ENCODE measurements at places on chromosomes 7 and 10.

DNA sequence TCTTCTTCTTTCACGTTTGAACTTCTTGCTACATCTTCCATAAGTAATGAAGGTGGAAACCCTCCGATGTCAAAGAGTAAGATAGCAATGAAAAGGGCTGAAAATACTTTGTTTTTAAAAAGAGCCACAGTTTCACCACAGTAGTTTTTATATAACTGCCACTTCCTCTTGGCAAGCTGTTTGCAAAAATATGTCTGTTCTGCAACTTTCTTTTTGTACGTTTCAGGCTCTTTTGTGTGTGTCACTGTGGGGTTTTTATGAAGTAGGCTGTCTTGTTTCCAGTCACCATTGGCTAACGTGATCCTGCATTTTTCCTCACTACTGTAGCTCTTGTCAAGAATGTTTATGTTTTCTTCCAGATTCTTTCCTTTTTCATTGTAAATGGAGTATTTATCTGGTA lies 55.6 kb downstream of the SLC16A9 start:
- DNase-seq: peak; percentile 22

DNA sequence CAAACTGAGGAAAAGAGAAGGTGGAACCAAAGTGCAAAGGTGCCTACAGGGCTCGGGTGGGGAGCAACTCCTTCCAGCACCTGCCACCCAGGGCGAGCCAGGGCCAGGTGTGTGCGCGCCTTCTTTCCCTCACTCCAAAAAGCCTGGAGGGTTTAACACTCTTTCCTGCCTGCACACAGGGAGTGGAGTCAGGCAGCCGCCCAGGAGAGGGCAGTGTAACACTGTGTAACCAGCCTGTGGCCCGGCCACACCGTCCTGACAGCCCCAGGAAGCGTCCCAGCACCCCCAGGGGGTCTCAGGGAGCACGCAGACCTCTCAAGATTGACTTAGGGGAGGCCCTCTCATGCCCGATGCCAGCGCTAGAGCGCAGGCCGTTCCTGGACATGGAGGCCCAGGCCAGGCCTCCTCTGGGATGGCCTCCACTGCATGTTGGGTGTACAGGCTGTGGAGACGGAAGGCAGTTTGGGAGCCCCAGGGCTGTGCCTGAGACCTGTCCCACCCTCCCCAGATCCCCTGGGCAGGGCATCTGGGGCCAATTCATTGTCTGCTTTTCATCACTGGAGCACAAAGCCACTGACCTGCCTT lies 13.4 kb downstream of the BRI3 start:
- DNase-seq: peak; percentile 77

- DNase-seq: no peak
These were observed 30.5 kb downstream of the MMD2 start for GRCh38 chr7:4928445-4928844.

GRCh38 chr7:39342763-39343162 lies 223.4 kb upstream of the YAE1 start:
- DNase-seq: no peak

DNA sequence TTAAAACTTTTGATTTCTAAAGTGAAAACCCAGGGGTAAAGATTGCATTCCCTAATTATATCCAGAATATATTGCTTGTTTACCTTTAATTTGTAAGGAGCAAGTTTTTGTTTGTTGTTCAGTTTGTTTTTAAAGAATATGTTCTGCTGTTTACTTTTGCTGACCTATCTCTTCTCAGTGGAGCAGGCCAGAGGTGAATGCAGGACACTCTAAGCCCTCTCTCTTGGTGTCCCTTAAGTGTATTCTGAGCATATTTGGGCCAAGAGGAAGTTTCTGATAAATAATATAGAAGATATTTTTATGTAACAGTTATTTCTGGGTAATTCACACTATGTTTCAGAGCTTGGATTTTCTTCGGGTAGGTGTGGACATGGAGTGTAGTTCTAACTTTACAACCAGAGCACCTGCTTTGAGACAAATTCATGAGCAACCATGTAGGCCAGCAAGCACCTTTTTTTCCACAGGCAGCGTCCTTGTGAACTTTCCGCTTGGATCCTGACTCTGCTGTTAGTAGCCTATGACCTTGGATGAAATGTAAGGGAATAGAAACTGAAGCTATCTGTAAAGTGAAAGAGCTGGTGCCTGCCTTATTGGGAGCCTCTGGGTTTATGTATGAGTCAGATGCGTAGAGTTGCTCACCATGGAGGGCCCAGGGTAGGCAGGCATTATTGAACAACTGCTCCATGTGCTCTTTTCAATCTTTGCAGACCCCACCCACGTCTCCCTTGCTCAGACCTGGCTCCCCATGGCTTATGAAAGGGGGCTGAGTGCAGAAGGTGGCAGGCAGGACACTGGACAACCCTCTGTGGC lies 16.1 kb downstream of the OGDH start:
- DNase-seq: no peak

- DNase-seq: peak; percentile 100
These were observed 309.4 kb downstream of the HGF start for GRCh38 chr7:81460250-81461045.

GRCh38 chr7:28811008-28811407 lies 147.1 kb downstream of the TRIL start:
- no peak for DNase-seq

DNA sequence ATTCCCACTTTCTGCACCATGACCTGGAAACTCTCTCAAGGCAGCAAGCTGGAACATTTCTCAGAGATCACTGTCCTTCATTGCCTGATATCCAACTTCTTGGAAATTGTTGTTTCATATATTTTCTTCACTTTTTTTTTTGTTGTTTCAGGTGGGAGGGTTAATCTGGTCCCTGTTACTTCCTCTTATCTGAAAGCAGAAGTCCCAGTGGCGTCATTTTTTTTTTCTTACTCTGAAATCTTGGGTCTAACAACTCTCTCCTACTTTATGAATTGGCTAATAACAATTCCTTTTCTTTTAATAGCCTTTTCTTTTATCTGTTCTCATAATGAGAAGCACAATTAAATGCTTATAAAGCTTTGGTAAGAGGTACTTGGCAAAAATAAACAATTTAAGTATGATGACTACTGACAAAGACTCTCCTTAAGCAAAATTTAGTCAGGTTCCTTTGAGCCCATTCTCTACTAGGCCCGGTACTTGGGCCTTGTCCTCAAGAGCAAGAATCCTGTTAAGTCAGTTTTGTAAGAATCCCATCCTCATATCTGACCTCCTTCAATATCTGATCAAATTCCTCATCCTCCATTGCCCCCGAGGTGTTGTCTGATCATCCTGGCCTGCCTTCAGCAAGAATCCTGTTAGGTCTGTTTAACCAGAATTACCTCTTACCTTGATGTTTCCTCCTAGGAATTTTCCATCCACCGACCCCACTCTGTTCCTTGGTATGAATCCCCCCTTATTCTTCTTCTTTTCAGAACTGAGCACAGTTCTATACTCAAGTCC lies 11.5 kb upstream of the CC2D2B start:
- peak; percentile 89 for DNase-seq

DNA sequence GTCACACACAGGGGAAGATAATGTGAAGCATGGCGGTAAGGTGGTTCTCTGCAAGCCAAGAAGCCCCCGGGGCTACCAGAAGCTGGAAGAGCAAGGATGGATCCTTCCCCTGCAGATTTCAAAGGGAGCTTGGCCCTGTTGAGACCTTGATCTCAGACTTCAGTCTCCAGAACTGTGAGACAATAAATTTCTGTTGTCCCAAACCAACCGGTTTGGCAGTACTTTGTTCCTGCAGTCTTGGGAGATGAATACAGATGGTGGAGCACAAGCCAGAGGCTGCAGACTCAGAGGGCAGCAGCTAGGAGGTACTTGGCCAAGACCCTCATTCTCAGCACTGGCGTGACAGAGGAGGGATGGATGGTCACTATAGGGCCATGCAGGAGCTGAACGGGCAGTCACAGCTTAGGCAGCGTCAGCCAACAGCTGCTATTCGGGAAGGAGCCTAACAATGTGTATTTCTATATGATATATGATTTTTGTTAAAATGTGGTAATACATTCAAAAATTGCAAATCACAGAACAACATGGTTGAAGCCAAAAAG lies 387.3 kb downstream of the TNS3 start:
- no peak for DNase-seq

GRCh38 chr10:110203500-110204455 lies 3.6 kb upstream of the MXI1 start:
- no peak for DNase-seq

DNA sequence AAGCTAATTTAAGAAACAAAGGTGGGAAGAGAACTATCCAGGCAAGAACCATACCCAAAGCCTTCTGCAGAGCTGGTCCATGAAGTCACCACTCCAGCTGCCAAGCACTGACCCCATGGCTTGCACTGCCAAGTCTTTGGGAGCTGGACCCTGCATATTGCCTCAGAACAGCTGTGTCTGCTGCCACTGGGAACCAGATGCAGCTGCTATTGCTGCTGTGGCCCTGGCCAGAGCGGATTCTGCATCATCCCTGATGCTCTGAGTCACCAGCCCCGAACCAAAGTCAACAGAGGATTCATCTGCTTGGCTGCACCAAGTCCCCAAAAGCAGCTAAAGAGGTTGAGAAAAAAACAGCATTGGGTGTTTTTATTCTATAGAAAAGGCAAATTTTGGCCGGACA lies 39.2 kb upstream of the GSAP start:
- no peak for DNase-seq

DNA sequence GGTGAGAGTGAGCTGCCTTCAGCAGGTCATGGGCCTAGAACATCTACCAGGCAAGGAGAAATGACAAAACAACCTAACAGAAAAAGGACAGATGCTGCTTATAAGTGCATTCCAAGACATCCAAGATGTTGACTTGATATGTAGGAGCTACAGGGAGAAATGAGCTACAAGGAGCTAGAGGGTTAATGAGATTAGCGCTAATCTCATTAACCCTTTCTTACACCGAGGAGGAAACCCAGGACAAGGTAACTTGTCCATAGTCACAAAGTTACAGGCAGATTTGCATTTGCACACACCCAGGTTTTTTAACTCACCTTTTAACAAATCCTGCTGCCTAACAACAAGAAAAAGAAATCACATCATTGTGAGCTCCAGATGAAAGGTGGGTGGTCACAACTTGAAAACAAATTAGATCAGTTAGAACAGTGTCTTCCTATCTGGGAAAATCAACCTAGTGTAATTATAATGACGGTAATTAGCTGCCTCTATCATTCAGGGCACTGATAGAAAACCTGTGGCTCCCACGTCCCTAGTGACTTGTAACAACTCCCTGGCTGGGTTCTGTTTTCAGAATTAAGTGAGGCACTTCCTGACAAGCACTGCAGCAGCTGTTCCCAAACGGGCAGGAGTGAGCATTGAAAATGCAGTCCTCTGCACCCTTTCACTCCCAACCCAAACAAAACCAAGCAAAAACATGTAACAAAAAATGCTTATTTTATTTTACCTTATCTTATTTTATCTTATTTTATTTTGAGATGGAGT lies 5.7 kb downstream of the KIAA1549 start:
- DNase-seq: no peak

- DNase-seq: no peak
These were observed 109.1 kb downstream of the SEPTIN7 start for GRCh38 chr7:35909870-35910357.

- DNase-seq: no peak
These were observed 13.0 kb downstream of the AKR1D1 start for GRCh38 chr7:138089080-138089901.

GRCh38 chr7:135684136-135684535 lies 21.8 kb downstream of the STMP1 start:
- DNase-seq: no peak

GRCh38 chr7:106443156-106443555 lies 158.4 kb upstream of the NAMPT start:
- no peak for DNase-seq
